GM04504 (cell line): ENCODE measurements at places on chromosomes 6 and 20.

DNA sequence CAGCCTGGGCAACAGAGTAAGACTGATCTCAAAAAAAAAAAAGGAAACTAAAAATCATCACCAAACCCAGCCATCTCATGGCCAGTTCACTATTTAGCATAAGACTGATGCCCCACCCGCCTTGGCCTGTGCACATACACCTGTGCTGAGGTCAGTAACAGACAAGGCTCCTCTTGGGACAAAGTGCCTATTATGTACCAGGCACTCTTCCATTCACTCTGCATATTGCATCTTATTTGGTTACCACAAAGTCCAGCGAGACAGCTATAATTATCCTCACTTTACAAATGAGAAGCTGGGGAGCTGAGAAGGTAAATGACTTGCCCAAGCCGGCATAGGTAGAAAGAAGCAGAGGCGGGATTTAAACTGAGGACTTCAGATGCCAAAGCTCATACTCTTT lies 3.8 kb downstream of the PTPRT start:
- DNase-seq: no peak

DNA sequence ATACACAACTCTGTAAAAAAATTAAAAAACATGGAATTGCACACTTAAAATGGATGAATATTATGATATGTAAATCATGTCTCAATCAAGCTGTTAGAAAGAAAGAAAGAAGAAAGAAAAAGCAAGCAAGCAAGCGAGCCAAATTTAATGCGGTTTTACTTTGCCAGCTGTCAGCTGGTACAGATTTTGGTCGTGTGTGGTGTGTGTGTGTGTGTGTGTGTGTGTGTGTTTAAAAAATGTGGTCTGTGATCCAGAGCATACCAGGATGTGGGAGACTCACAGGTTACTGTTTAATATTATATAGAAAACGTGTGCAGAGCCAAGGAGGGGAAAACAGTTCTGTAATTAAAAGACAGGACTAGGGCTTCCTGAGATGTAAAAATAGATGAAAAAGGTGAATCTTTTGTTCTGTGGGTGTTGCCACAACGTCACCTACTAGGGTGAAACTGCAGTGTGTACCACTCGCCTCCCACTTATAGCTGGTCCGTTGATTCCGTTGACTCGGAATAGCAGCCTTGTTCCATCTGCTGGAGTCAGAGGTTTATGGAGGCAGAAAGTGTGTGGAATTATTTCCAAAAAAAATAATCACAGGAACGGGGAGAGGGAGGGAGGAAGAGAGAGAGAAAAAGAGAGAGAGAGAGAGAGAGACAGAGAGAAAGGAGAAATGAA lies 197.7 kb downstream of the BCAS1 start:
- DNase-seq: no peak

DNA sequence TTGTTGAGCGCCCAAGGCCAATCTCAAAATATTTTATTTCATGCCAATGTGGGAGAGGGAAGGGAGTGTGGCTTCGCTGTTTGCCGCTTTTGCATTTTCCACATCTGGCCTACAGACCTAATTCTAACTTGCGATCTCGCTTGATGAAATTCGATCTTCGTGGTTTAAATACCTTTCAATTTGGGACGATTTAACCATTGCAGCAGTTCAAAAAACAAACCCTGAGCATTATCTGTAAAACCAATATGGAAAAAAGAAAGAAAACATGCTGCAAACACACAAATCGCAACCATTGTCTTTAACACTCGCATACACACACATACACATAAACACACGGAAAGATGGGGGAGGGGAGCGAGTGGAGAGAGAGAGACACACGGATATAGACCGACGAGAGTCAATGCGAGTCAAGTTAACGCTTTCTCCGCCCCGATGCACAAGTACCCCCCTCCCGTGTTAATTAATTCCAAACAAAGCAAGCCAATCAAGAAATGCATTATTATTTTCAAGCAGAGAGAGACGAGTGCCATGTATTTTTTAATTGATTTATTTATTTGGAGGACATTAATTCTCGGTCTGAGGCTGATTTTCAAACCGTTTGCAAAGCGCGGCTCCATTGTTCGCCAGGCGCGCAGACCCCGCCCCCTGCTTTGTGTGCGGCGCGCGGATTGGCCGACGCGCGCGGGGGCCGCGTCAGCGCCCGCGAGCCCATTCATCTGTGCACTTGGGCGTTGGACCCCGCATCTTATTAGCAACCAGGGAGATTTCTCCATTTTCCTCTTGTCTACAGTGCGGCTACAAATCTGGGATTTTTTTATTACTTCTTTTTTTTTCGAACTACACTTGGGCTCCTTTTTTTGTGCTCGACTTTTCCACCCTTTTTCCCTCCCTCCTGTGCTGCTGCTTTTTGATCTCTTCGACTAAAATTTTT lies at the start of gene MARCKS:
MARCKS (plus strand) TSS at position 721 of the 931 bp plus-strand sequence. CDS start 401 bp downstream, outside the sequence.
- DNase-seq: peak; percentile 84

GRCh38 chr6:3769610-3770009 lies 18.1 kb upstream of the PXDC1 start:
- no peak for DNase-seq

DNA sequence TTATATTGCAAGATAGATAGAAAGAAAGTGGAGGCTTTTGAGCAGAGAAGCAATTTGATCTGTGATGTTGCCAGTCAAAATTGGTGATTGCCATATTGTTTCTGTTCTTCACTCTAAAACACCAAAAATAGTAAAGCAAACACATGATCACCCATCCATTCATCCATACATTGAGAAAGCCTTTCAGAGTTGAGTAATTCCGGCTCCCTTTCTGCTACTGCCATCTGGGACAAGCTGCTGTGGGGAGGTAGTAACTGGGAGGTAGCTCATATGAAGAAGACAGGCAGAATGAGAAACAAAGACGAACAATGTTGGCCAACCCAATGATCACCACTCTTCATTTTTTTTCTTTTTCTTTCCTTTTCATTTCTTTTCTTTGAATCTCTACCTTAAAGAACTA lies 51.1 kb upstream of the HBS1L start:
- DNase-seq: no peak

DNA sequence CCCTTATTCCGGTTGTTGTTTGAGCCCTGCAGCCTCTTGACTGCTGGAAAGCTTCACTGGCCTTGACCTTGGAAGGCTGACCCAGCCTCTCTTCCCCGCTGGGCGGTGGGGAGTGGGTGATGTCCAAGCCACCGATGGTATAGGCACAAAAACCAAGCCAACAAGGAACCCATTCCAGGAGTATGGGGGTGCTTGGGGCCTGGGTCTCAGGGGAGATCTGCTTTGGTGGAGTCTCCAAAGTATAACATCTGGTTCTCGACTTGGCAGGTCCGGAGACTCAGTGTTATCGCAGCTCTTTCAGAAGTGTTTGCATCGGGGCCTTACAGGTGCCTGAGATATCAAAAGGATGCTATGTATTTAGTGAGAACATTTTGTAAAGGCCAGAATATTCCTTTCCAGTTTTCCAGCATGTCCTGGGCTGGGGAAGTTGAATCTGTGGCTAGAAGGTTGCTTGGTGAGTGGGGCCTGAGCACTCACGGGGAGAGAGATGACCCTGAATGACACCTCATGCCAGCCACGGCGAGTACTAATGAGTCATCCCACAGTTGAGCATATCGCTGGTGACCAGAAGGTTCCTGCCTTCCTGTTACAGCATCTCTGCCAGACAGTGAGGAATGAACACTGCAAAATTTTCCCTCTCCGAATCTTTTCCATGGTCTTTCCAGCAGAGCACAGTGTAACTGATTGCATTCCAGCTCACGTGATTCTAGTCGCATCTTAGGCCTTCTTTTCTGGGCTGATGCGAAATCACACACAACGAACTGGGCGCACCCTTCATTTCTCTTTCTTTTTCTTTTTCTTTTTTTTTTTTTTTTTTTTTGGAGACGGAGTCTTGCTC lies 133.9 kb downstream of the ZDHHC14 start:
- peak; percentile 58 for DNase-seq

DNA sequence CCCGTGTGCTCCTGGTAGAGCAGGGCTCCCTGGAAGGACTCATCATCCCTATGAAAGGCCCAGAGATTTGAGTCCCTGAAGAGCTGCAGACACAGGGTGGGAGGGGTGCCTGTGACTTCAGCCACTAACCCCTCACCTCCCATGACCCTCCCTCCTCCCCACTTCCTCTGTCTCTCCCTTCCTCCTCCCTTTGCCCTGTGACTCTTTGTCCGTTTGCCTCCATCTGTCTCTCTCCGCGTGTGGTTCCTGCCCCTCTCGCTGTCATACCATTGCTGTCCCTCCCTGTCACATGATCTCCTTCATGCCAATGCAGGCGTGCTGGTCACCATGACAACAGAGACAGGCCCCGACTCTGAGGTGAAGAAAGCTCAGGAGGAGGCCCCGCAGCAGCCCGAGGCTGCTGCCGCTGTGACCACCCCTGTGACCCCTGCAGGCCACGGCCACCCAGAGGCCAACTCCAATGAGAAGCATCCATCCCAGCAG lies 19.0 kb downstream of the EPB41L1 start:
- DNase-seq: no peak

- no peak for DNase-seq
Observed at GRCh38 chr6:105372849-105373182, 30.1 kb downstream of the PREP start.

- DNase-seq: no peak
Observed at GRCh38 chr6:170279426-170279825, 11.5 kb downstream of the DLL1 start.

GRCh38 chr6:32375739-32376529 lies 4.2 kb upstream of the TSBP1 start:
- DNase-seq: no peak

DNA sequence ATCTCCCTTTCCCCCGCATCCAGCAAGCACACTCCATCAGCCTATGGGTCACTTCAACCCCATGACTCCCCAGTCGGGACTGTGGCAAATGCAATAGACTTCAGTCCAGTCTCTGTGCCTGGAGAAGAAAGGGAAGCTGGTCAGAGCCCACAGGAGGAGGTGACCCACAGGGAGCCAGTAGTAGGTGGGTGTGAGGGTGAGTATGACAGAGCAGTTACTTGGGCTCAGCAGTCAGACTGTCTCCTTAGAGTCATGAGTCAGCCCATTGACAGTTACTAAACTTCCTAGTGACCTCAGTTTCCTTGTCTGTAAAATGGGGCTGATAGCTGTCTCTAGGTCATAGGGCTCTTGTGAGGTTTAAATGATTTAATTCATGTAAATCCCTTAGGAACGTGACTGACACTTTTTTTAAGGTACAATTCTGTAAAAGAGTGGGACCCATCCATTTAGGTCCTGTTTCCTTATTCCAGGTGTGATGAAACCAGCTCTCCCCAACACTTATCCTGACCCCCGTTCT lies 33.9 kb upstream of the HLA-C start:
- no peak for DNase-seq

GRCh38 chr6:29653452-29654038 lies 3.3 kb upstream of the MOG start:
- no peak for DNase-seq

- DNase-seq: no peak
Observed at GRCh38 chr6:169265486-169266131, 12.0 kb upstream of the THBS2 start.

DNA sequence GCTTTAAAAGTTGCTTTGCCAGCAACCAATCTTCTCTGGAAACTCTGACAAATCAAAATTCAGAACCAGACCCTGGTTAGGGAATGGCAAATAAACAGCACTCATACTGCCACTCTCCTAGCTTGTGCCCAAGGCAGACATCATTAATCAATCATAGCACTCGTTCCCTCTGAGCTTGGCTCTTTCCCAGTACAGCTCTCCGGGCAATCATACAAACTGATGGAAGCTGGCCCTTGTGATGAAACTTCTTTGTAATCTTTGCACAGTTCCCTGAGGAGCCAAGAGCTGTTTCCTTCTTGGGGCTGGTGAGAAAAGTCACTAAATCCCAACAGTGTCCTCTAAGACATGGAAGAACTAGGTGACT lies 34.7 kb downstream of the KIAA1755 start:
- no peak for DNase-seq

DNA sequence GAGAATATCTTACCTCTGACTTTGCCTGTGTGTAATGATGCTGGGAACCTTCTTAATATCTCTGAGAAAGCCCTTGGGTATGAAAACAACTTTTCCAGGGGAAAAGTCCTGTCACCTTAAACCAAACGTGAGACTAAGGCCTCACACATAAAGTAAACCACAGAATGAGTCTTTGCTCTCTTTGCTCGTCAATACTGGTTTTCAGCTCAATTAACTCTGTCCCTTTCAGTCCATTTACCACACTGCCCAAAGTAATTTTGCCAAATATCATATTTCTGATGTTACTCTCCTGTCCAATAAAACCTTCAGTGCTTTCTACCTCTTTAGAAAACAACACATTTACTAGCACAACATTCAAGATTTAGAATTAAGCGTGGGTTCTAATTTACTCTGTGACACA lies 100.5 kb upstream of the HMGCLL1 start:
- no peak for DNase-seq

- DNase-seq: peak; percentile 40
Observed at GRCh38 chr20:11350126-11351005, 567.3 kb upstream of the BTBD3 start.

DNA sequence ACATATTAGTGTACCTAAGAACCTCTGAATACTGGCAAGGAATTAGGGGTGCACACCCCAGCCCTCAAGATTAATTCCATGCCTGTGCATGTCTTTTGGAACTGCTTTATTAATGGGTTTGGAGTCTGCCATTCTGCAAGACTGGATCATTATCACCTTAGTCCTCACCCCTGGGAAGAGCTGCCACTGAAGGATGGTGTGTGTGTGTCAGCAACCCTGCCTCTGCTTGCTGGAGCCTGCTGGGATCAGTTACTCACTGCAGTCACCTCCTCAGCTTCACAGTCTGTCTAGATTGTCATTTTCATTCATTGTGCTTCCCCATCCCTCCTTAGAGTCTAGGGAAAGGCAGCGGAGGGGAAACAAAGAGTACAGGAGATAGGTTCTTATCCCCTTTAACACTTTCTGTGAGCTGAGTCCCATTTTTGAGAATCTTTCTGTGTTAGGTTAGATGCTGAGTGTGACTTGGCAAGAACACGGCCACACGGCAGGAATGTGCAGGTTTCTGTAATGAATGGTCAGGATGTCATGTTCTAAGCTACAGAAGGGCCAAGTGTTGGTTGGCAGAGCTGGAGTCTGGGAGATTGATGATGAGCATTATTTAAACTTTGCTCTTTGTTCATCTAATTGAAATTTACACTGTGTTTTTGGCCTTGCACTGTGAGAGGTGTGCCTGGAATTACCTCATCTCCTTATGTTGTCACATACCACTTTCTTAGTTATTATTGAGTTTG lies 21.1 kb downstream of the GHRH start:
- no peak for DNase-seq

DNA sequence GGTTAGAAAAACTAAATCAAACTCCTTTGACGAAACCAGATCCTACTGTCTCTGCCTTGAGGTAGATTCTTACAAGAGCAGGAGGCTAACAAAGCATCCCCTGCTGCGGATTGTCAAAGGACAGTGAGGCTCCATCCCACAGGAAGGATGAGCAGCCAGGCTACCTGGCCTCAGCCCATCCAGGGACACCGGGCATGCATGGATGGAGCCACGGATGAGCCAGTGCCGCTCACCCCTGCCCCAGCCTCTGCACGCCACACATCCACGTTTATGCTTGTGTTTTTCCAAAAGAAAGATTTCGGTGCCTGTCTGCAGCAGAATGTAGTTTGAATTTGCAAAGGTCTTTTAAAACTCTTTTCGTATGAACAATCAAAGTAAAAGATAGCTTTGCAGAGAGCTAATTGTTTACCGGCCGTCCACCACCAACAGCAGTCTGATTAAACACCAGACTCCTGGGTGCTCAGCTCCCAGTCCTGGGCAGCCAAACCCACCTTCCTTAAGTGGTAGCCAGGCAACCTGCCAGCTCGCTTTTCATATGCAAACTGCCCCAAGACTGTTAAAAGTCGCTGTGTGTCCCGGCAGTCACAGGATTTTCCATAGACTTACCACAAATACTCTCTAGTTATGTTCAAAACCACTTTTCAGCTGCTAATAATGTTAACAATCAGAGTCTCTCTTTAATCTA lies 999 bp downstream of the THBS2 start:
- no peak for DNase-seq

GRCh38 chr6:149935246-149935645 lies 6.6 kb upstream of the ULBP2 start:
- no peak for DNase-seq
